Suprapubic skin (tissue), 4 donors: ENCODE measurements at places on chromosomes 16 and 17. TPM values are rescaled to one million over a fixed set of nuclear protein-coding genes. Genes with fewer than 3 reads are reported as not detected.

DNA sequence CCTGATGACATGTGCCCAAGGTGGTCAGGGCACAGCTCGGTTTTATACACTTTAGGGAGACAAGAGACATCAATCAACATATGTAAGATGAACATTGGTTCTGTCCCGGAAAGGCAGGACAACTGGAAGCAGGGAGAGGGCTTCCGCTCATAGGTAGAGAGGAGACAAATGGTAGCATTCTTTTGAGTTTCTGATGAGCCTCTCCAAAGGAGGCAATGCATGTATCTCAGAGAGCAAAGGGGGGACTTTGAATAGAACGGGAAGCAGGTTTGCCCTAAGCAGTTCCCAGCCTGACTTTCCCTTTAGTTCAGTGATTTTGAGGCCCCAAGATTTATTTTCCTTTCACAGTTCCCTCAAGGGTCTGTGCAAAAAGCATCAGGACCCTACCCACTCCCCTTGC lies 172.4 kb upstream of the TNRC6C start:
- DNase-seq: no peak

DNA sequence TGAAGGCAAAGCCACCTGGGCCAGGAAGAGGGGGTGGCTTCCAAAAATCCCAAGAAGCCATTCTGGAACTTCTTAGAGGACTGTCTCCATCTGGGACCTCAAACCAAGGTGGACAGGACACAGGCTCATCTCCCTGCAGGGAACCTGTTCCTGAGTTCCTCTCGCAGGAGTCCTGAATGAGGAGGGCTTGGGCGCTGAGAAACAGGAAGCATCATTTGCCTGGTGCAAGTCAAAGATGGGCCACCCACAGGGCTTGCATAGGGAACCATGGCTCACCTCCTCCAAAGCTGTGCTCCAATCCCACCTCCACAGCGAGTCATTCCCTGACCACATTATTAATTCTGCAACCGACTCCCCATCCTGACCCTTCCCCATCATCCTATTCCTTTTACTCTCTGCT lies 55.0 kb upstream of the RPL38 start:
- peak; percentile 54 for DNase-seq

- DNase-seq: peak; percentile 53
Measured at GRCh38 chr16:66705790-66706505, 9.4 kb upstream of the CMTM4 start.

ICAM2 gene
- 32.5 TPM for total RNA-seq

DNA sequence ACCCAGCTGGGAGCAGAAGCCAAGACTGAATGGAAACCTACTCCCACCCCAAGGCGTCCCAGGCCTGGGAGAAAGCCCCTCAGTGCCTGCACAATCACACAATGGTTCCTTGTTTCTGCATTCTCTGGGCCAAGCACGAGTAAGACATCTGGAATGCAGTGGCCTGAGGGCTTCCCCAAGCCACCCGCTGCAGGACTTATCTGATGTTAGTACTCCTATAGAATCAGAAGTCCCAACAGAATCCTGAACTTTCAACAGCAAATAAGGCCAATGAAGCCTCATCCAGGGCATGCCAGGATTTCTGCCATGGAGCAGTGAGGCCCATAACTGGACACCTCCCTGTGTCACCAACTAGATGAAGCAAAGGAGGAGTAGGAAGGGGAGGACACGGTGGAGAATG lies 28.6 kb downstream of the MYO18A start:
- no peak for DNase-seq

- DNase-seq: no peak
Measured at GRCh38 chr17:29581583-29582253, 7.7 kb downstream of the GIT1 start.

DNA sequence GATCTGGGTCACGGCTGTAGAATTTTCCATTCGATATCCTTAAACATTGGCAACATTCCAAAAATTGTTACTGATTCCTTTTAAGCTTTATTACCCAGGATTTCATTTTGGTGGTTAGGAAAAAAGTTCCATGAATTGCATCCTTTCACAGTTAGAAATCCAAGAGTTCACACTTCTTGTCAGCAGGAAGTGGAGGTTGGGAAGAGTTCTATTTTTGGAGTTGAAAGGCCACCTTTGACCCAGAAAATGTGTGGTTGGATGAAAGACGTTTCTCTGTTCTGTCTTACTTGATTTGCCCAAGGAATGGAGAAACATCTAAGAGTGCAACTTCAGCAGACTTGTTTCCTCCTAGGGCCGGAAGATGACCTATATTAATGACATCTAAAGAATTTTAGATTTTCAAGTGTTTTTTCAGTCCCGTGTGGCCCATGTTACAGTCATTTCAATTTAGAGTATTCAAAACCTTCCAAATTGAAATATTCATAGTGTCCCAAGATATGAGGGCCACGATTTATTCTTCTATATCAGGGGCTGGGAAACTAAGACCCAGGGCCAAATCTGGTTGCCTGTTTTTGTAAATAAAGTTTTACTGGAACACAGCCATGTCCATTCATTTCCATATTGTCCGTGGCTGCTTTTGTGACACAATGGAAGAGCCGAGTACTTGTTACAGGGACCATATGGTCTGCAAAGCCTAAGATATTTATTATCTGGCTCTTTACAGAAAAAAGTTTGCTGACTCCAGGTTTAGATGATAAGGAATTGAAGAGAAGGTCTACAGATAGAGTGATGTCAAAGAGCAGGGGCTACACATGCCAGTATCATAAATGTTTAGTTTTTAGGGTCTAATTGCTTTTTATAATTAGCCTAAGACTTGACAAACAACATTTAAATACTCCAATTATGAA lies 50.2 kb downstream of the CDK5R1 start:
- no peak for DNase-seq

- no peak for DNase-seq
Measured at GRCh38 chr16:65816556-65816955, 549.9 kb upstream of the CDH5 start.

DNA sequence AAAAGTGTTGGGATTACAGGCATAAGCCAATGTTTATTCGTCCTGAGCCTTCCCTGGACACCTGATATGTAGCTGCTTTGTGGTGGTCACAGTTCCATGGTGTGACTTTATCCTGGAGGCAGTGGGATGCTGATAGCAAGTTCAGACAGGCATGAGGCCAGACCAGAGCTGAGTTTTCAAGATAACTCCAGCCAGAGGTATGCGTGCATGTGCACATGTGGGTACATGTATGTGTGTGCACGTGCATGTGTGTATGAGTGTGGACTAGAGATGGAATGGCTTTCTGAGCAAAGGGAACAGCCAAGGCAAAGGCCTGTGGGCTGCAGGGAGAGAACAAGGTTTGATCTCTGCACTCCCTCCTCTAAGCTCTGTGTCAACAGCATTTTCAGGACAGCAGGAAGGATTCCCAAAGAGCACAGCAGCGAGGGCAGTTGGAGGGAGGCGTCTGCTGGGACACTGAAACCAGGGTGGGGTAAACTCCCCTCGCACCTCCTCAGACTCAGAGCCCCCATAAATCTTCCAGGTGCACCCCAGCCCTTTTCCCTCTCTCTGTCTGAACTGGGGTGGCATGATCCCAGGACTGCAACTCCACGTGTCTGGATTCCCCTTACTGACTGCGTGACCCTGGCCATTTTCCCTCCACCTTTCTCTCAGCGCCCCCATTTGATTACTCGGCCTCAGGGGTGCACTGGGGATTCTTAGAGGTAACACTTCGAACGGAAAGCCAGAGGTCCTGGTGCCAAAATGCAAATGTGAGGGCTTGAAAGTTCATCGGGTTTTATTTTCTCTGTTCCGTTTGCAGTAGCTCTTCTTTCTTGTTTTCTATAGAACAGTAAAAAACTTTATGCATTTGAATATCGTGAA lies 15.3 kb downstream of the NLRC5 start:
- DNase-seq: no peak

- DNase-seq: peak; percentile 87
Measured at GRCh38 chr16:66605177-66605978, 874 bp downstream of the CMTM3 start.

DNA sequence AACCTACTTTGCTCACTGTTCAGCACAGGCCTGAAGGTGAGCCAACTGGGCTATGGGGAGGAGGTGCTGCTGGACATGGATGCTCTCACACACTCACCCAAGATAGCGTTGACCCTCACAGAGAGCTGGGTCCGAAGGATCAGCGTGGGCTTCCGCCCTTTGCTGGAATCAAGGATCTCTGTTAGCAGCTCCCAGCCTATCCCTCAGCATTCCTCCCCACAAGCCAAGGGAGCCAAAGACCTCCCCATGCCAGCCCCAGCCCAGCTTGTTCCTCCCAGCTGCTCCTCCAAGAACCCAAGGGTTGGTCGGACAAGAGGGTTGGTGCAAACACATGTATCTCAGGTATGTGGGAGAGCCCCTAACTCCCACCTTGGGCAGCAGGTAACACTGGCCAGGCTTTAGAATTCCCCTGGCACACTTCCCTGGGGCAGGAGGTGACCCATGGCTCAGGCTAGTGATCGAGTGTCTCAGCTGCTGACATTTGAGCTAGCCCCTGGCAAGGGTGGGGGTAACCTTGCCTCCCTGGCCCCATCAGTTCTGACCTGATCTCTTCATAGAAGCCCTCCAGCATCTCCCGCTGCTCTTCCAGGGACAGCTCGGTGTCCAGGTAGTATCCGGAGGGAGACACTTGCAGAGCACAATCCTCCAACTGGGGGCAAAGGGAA lies 8.3 kb downstream of the FHOD1 start:
- DNase-seq: no peak

- DNase-seq: no peak
Measured at GRCh38 chr17:36880268-36880905, 56.9 kb upstream of the LHX1 start.

- DNase-seq: no peak
Measured at GRCh38 chr17:21210411-21211076, 3.4 kb downstream of the TMEM11 start.

GRCh38 chr16:23079675-23080301 lies 69.5 kb downstream of the USP31 start:
- DNase-seq: no peak

PRSS8 gene
- 46.3 TPM for total RNA-seq

GRCh38 chr16:72829846-72830775 lies 217.8 kb downstream of the ZFHX3 start:
- DNase-seq: no peak

- no peak for DNase-seq
Measured at GRCh38 chr16:23175651-23176050, 6.9 kb upstream of the SCNN1G start.

- no peak for DNase-seq
Measured at GRCh38 chr17:79220713-79221291, 146.2 kb downstream of the ENGASE start.

ZNF594 gene
- 4.2 TPM for total RNA-seq

NHLRC4 gene
- 0.79 TPM for total RNA-seq

DNA sequence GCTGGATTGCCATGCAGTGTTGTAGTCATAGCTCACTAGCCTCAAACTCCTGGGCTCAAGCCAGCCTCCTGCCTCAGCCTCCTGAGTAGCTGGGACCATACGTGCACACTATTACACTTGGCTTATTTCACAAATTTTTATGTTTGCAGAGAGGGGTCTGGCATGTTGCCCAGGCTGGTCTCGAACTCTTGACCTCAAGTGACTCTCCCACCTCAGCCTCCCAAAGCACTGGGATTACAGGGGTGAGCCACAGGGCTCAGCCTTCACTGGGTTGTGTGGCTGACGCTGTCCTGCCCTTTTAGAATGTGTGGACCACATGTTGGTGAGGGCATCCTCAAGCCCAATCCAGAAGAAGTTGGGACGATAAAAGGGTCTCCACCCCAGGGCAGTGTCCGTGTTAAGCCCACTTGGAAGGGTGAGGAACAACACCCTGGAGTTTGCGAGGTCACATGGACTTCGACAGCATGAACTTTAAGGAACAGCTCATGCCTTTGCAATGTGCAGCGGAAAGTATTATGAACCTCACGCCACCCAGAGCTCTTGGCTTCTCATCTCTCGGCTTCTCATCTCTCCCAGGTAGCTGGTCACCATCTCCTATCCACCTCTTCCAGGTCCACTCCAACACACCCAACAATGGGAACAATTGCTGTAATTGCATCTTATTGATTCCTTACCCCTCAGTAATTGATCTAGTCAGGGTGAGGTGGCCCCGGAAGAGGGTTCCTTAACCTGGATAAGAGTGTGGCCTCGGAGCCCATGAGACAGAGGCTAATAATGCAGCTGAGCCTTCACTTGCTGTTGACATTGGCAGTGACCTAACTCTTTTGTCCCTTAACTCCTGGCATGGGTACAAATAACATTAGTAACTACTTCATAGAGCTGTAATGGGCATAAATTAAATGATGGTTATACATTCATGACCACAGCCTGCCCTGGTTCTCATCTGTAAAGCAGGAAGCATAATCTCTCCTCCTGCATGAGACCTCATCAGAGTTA lies 6.7 kb downstream of the FOXL1 start:
- DNase-seq: no peak

DNA sequence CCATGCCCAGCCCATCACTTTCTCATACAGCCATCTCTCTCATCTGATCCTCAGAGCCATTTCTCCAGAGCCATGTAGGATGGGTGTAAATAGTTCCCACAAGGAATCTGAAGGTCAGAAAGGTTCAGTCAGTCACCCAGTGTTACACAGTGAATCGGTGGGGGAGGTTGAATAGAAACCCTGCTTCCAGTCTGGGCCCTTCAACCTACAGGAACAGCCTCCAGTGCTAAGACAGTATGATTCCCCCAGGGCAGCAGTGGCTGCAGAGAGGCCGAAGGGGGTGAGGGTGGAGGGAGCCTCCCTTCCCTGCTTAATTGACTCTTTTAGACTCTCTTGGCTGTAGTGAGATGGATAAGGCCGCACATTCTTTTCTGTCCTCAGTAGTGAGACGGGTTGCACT lies 3.6 kb downstream of the WNT9B start:
- DNase-seq: no peak

- DNase-seq: no peak
Measured at GRCh38 chr16:11677451-11677951, 9.2 kb downstream of the SNN start.

DNA sequence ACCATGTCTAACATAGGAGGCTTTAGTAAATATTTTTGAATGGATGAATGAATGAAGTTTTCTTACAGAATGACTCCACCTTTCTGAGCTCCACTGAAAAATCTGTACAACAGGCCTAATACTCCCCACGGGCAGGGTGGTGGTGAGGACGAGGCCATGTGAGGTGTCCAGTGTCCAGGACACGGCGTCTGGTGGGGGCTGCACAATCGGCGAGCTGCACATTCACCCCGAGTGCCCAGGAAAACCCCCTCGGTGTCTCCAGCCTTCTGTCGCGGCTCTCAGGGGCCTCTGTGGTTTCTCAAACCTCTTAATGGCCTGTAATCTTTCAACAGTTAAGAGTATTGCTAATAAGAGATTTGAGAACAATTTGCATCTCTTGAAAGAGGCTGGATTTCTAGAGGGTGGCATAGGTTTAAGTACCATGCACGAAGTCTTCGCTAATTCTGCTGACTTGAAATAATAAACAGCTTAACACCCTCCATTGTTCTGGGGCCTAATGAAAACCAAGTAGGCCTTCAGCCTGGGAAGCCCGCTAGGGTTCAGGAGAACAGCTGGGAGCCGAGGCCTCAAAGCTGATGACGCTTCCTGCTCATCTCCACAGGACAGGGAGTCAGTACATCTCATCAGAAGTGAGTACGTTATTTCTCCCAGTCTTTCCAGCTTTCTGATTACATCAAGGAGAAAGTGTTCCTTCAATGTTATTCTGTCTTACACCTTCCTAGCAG lies 304.6 kb upstream of the FOXF1 start:
- DNase-seq: no peak

CRYBA1 gene
- not detected for total RNA-seq

CAMKK1 gene
- 10.8 TPM for total RNA-seq
